ENCODE measurements at places on chromosomes 1 and 21.
A peak's percentile ranks its signal among the peaks of the same experiment; 100 is the strongest.

- peak; percentile 69 for DNase-seq
Measured at GRCh38 chr1:221742555-221743415, 896 bp upstream of the DUSP10 start.

DNA sequence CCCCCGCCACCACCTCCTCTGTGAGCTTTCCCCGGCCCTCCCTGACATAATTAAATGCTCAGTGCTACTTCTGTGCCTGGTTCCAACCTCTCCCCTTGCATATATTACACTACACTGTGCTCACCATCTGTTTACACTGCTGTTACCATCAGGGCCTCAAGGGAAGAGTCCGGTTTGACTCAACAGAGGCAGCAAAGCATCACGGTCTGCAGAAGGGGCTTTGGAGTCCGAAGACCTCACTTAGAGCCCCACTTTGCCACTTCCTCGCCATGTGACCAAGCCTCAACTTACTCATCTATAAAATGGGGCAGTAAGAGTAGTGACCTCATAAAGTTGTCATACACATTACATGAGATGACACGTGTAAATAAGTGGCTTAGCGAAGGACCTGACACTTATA, 27.4 kb downstream of the KCNN3 start:
- no peak for DNase-seq

- DNase-seq = no peak
Measured at GRCh38 chr1:29123053-29123886, 433 bp downstream of the TMEM200B start.

DNA sequence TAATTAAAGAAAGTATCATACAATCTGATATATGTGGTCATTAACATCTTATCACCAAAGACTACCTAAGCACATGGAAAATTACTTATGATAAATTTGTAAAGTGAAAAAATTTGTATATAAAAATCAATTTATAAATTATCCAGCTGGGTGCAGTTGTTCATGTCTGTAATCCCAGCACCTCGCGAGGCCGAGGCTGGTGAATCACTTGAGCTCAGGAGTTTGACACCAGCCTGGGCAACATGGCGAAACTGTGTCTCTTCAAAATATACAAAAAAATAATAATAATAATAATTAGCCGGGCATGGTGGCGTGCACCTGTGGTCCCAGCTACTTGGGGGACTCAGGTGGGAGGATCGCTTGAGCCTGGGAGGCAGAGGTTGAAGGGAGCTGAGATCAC, 82.8 kb upstream of the SYT6 start:
- DNase-seq = no peak

DNA sequence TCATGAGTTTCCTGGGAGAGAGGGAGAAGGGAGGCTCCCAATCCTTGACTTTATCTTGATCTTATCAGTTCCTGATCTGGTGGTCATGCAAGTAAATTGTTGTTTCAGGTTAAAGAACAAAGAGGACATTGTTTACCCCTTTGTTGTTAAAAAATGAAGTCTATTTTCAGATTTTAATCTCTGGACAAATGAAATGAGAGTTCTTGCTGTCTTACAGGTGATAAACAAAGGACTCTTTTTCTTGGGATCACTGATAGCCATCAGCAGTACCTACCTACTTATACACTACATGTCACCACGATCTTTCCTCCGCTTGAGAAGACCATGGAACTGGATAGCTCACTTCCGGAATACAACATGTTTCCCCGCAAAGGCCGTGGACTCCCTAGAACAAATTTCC, 48.4 kb downstream of the CHML start:
- no peak for DNase-seq

DNA sequence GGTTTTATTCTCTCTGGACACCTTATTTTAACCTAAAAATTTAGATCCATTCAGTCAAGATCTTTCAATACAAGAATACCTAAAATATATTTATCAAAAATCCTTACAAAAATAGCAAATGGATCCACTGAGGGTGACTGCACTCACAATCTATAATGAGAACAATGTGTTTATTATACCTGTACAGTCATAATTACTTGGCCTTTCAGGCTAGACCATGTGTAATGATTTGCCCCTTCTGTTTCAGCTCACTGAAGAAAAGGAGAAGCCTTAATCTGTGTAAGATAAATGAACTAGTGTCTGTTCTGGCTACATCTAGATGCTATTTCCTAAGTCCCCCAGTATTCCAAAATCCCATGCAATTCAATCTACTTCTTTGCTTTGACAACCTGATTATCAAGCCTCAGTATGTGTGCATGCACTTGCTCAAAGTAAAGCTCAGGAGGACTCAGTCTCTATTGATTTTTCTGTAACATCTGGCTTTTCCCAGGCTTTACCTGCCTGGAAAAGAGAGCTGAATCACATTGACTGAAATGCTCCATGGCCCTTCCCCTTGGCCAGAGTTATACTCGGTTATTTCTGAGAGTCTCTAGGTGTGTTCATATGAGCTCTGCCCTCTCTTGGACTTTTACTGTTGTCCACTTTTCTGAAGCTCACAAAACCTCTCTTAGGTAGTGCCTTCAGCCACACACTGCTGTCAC, 27.6 kb downstream of the CRP start:
- no peak for DNase-seq

DNA sequence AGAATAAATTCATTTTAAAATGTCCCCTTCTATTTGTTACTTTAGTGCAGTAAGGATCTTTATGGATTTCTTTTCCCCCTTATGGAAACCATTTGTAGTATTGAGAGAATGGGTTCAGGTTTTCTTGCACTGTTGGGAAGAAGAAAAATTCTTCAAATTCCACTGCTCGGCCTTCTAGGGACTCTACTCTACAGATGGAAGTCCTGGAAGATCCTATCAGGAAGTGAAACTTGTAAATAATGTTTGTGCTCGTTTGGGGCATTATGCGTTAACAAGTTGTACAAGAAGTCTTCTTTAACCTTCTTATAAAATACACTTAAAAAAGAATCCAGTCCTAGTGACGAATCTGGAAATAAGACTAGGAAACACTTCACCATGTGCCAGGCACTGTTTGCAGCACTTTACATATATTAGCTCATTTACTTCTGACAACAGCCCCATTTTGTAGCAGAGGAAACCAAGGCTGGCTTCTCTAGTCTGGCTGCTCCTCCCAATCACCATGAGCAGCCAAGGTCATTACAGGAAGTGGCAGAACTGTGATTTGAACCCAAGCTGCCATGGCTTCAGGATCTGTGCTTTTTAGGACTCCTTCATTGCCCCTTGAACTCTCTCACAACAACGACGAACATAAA, 11.8 kb downstream of the LRRC8D start:
- no peak for DNase-seq

GRCh38 chr1:198400063-198400462, 140.4 kb downstream of the ATP6V1G3 start:
- no peak for DNase-seq

DNA sequence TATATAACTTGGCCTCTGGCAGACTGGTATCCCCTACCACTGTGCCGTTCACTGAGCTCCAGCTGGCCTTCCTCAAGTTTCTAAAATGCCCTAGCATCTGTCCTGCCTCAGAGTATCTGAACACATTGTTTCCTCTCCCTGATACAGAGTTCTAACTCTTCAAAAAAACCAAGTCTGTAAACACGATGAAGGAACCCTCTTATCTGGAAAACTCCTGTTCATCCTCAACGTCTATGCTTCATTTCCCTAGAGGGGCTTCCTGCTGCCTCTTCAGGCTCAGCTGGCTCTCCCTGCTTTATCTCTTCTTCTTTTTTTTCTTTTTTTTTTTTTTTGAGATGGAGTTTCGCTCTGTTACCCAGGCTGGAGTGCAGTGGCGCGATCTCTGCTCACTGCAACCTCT, 5.6 kb downstream of the BSDC1 start:
- no peak for DNase-seq

DNA sequence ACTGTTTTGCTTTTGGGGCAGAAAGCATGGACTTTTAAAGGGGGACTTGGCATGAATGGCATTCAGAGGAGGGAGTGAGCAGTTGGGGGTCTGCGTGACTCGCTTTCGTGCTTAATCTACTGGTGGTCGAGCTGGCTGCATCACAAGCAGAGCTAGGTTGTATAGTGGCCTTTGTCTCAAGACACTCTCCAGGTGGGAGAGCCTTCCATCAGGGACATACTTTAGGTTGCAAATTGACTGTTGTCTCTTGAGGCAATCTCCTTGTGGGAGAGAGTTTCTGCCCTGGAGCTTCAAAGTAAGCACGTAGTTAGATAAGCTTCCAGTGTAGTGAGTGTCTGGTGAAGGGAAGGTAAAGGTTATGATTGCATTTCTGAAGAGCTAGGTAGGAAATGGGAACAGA, 93.9 kb downstream of the C1orf21 start:
- no peak for DNase-seq

DNA sequence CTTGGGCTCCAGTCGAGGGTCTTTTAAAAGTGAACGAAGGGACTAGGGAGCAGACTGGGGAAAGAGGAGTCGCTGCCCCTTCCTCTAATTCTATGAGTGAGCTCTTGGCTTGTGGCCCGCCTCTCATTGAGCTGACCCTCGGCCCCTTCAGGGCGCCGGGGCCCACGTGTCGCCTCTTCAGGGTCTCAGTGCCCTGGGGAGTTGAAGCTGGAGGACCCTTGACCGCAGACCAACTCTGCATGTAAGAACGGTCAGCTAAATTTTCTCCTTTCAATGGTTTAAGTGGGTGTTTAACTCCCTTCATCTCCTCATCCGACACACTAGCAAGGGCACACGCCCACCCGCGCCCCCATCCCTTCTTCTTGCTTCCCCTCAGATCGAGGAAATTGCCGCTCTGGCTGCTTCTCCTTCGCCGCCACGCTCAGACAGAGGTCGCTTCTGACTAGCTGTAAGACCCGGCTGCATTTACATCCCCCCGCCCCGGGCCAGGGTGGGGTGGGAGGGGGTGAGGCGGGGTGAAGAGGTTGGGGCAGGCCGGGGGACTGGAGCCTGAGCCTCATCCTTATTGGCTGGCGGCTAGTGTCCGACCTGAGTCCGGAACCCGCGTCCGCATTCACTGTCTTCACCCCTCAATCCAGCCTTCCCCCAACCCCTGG, 10.9 kb downstream of the NR5A2 start:
- no peak for DNase-seq

- no peak for DNase-seq
Measured at GRCh38 chr1:115233598-115233997, 104.5 kb downstream of the NGF start.

GRCh38 chr1:221795380-221795779, 53.5 kb upstream of the DUSP10 start:
- DNase-seq = no peak

GRCh38 chr1:116913941-116914340, 4.2 kb downstream of the PTGFRN start:
- no peak for DNase-seq

DNA sequence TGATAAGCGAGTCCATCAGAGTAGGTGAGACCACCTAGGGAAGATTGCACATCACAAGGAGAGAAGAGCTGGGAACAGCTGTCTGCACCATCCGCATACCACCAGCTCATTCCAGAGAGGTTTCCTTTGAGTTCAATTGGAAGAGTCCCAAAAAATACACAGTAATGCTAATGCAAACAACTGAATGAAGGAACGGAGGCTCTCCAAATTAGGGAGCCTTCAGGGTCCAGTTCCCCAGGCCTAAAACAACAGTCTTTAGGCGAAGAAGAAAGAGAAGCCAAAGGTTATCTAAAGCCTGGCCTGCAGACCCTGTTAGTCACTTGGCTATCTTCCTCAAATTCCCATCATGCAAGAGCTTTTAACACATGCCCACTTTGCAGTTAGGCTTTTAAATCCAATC, 246.4 kb downstream of the PBX1 start:
- no peak for DNase-seq

- DNase-seq = no peak
Measured at GRCh38 chr1:156836041-156836654, 19.5 kb upstream of the SH2D2A start.

- no peak for DNase-seq
Measured at GRCh38 chr1:20229171-20229570, 42.9 kb upstream of the PLA2G2C start.

- DNase-seq = no peak
Measured at GRCh38 chr1:228059634-228060457, 22.7 kb upstream of the ARF1 start.

GRCh38 chr1:113168946-113169345, 95.9 kb downstream of the LRIG2 start:
- DNase-seq = no peak

GRCh38 chr1:248817065-248817464, 8.7 kb downstream of the SH3BP5L start:
- no peak for DNase-seq

GRCh38 chr21:37765221-37765900, 150.9 kb downstream of the KCNJ6 start:
- no peak for DNase-seq

GRCh38 chr1:40421431-40422384, 28.6 kb upstream of the ZFP69B start:
- no peak for DNase-seq

DNA sequence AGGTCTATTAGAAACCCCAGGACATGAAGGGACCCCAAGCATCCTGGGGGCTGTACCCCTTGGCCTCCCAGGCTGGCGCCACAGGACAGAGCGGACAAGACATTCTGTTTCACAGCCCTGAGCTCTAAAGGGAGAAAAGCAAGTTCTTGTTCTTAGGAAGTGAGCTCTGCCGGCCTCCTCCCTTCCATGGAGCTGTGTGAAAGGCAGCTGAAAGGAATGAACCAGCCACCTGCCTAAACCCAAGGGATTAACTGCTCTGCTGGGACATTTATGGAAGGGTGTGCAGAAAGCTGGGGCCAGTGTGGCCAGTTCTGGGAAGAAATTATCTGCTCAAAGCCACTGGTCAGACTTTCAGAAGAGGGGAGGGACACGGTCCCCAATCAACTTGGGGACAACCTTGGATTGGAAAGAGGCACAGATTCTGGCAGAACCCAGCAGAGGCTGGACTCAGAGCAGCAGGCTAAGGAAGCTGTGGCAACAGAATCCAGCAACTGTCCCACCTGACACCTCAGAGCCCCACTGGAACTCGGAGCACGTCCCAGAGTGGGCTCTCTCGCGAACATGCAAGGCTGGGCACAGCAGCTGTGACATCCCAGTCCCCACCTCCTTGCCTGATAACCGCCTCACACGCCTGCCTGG, 2.1 kb downstream of the KLHL21 start:
- DNase-seq = no peak

DNA sequence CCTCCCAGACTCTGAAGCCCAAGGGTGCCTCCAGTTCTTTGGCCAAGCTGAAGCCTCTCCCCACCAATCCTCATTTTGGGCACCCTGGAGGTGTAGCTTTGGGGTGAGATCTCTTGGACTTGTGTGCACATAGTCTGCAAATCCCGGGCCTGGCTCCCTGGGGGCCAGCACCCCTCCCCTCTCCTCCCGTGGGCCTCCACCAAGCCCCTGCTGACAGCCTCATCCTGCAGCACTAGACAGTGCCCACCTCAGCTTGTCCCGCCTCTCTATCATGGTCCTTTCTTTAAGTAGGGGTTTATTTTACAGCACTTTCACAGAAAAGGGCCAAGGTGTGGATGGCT, 3.2 kb downstream of the GJC2 start:
- no peak for DNase-seq

- no peak for DNase-seq
Measured at GRCh38 chr1:68442006-68442405, 7.7 kb downstream of the RPE65 start.

DNA sequence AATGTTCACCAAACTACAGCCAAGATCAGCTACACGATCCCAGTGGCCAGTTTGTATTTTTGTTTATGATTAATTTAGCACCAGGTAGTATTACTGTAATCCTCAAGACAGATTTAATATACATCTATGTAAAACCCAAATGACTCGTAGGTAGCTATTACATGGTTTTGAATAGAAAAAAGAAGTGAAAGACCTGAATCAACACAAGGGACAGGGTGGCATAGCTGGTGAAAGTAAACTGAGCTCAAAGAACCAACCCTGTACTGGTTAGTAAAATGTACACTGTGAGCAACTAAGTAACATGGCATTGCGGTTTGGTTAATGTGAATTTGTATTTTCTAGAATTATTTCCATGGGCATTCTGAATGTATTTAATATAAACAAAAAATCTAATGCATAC, 8.8 kb downstream of the GPATCH2 start:
- no peak for DNase-seq

Data from stimulated activated CD8-positive, alpha-beta memory T cell treated with anti-CD3 and anti-CD28 coated beads, Interleukin-12 subunit alpha, Interleukin-12 subunit beta, amount 100 ng/mL, for 4 hours (primary cell).